ENCODE measurements at places on chromosomes 11 and 22. TPM values are rescaled to one million over a fixed set of nuclear protein-coding genes. Genes with fewer than 3 reads are reported as not detected.

HORMAD2 gene
- total RNA-seq: not detected

CD6 gene
- 4.4 TPM for total RNA-seq

CRYAB gene
- total RNA-seq: 22.9 TPM

ELFN2 gene
- total RNA-seq: not detected

MLC1 gene
- total RNA-seq: 0.70 TPM

SVIP gene
- total RNA-seq: 6.7 TPM

WNT11 gene
- total RNA-seq: 0.27 TPM

DLG2 gene
- total RNA-seq: 27.7 TPM

ADSL gene
- total RNA-seq: 97.7 TPM

TBX10 gene
- total RNA-seq: not detected

TEAD1 gene
- 33.3 TPM for total RNA-seq

PPP2R5B gene
- total RNA-seq: 8.6 TPM

GRM5 gene
- total RNA-seq: not detected

- H3K4me1 ChIP-seq: no peaks in the 10 kb centered on the region
- H3K27ac ChIP-seq: no peak overlapping the region
- DNase-seq: no peak
- no peaks in the 10 kb centered on the region for H3K36me3 ChIP-seq
- H3K4me3 ChIP-seq: no peak overlapping the region
These were observed 704.1 kb upstream of the CCDC179 start for GRCh38 chr11:23564370-23564769.

DNA sequence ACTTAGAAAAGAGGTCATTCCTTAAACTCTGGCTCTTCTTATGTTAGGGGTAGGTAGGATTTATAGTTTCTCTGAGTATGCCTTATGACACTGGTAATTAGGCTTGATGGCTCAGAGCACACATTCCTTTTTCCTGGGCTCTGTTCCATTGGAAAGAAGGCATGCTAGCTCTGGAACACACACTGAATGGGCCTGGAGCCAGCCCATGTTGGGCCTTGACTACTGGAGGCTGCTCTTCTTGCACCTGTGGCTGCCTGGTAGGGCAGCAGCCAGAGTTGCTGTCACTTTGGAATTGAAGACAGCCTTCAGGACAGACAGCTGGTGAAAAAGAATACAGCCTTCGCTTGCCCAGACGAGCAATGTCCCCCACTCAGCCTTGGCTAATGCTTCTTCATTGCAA lies 18.2 kb downstream of the MCAM start:
- H3K4me1 ChIP-seq: peaks cover 7% of the 10 kb centered on the region
- peak overlapping the region; percentile 26 for H3K27ac ChIP-seq
- H3K4me3 ChIP-seq: no peak overlapping the region
- H3K27me3 ChIP-seq: no peaks in the 10 kb centered on the region

DNA sequence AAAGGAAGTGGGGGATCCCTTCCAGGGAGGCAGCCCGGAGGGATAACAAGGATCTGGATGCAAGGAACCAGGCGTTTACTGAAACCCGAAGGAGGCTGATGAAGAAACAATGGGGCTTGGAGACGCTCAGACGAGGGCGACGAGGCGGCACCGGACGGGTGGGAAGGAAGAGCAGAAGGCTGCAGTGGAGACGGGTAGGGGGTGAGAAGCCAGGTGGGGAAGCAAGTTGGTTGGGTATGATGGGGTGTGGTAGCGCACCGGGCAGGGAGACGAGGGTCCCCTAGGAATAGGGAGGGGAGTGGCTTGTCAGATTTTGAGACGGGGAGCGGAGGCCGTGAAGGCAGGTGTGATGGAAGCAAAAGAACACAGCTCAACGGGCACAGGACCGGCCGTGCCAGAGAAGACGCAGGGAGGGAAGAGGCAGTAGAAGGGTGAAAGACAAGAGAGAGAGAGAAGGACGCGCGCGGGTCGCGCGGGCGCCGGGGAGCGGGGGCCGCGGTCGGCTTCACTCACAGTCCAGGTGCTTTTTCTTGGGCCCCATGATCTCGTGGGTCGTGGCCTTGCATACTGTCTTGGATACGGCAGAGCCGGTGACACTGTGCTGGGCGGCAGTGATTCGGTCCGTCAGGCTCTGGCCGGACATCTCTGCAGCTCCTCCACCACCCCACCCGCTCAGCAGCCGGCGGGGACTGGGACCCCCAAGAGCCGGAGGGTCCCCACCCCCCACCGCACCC lies 579 bp downstream of the PICALM start:
- H3K27ac ChIP-seq: peak overlapping the region; percentile 95
- no peak for DNase-seq
- H3K36me3 ChIP-seq: no peaks in the 10 kb centered on the region
- H3K27me3 ChIP-seq: no peaks in the 10 kb centered on the region
- peak overlapping the region; percentile 68 for H3K4me3 ChIP-seq

GRCh38 chr11:34548278-34548677 lies 34.7 kb upstream of the ELF5 start:
- H3K27me3 ChIP-seq: no peaks in the 10 kb centered on the region
- H3K27ac ChIP-seq: no peak overlapping the region
- no peaks in the 10 kb centered on the region for H3K36me3 ChIP-seq
- no peak overlapping the region for H3K4me3 ChIP-seq

GRCh38 chr11:6864438-6864837 lies 1.6 kb downstream of the OR10A2 start:
- H3K4me1 ChIP-seq: no peaks in the 10 kb centered on the region
- H3K36me3 ChIP-seq: no peaks in the 10 kb centered on the region
- no peak overlapping the region for H3K4me3 ChIP-seq
- DNase-seq: no peak
- H3K27ac ChIP-seq: no peak overlapping the region
- H3K27me3 ChIP-seq: no peaks in the 10 kb centered on the region

GRCh38 chr11:8841899-8842298 lies 69.1 kb upstream of the AKIP1 start:
- DNase-seq: no peak
- no peak overlapping the region for H3K4me3 ChIP-seq
- H3K27ac ChIP-seq: no peak overlapping the region
- peaks cover 37% of the 10 kb centered on the region for H3K4me1 ChIP-seq

DNA sequence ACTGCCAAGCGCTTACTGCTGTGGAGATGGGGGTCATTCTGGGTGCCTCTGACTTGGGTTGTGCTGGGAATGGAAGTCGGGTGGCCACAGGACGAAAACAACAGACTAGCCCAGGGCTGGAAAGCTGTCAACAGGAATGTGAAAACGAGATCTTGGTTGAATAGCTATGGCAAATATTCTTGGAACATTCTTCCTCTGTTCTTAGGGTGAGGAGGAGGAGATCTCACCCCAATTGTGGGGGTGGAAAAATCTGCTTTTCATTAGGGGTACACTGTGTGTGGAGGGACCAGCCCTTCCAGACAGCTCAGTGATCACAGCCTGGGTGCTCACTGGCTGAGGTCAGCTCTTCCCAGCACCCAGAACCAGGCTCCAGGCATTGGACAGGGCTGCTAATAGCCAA lies 52.0 kb upstream of the PRSS23 start:
- no peaks in the 10 kb centered on the region for H3K36me3 ChIP-seq
- H3K27me3 ChIP-seq: no peaks in the 10 kb centered on the region
- H3K4me1 ChIP-seq: peaks cover 11% of the 10 kb centered on the region

DNA sequence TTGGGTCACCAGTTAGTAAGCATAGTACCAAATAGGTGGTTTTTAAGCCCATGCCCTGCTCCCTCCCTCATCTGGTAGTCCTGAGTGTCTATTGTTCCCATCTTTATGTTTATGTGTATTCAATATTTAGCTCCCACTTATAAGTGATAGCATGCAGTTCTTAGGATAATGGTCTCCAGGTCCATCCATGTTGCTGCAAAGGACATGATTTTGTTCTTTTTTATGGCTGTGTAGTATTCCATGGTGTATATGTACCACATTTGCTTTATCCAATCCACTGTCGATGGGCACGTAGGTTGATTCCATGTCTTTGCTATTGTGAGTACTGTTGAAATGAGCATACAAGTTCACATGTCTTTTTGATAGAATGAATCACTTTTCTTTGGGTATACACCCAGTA lies 18.2 kb upstream of the SYTL2 start:
- peaks cover 9% of the 10 kb centered on the region for H3K4me1 ChIP-seq
- H3K27ac ChIP-seq: no peak overlapping the region
- DNase-seq: no peak
- no peak overlapping the region for H3K4me3 ChIP-seq

GRCh38 chr11:61533401-61533800 lies 24.9 kb downstream of the LRRC10B start:
- no peak for DNase-seq
- H3K4me3 ChIP-seq: no peak overlapping the region
- H3K4me1 ChIP-seq: no peaks in the 10 kb centered on the region
- no peaks in the 10 kb centered on the region for H3K27me3 ChIP-seq
- no peak overlapping the region for H3K27ac ChIP-seq

- peaks cover 50% of the 10 kb centered on the region for H3K27me3 ChIP-seq
- H3K27ac ChIP-seq: peak overlapping the region; percentile 47
- no peak for DNase-seq
- H3K36me3 ChIP-seq: no peaks in the 10 kb centered on the region
- peak overlapping the region; percentile 76 for H3K4me3 ChIP-seq
These were observed 375 bp downstream of the LAYN start for GRCh38 chr11:111540937-111541253.

GRCh38 chr11:79043726-79044125 lies 397.1 kb downstream of the TENM4 start:
- H3K27me3 ChIP-seq: no peaks in the 10 kb centered on the region
- DNase-seq: no peak
- peaks cover 46% of the 10 kb centered on the region for H3K4me1 ChIP-seq
- no peak overlapping the region for H3K4me3 ChIP-seq

DNA sequence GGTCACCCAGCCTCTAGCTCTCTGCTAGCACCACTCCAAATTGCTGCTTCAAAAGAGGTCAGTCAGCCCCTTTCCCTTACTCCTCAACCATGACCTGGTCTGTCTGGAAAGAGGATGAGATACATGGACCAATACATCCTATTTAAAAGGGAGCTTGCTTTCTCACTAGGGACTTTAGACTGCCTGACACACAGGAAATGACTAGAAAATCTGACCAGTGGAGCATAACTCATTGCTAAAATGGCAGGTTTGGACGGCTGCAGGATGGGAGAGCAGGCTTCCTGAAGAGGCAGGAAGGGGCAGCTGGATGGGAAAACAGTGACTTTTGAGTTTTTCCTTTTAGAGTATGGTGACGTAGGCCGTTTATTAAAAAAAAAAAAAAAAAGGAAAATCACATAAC lies 25.3 kb downstream of the STIM1 start:
- no peak overlapping the region for H3K4me3 ChIP-seq
- DNase-seq: no peak
- peak overlapping the region; percentile 54 for H3K27ac ChIP-seq
- H3K36me3 ChIP-seq: no peaks in the 10 kb centered on the region

GRCh38 chr11:101323997-101324396 lies 194.4 kb upstream of the PGR start:
- H3K4me1 ChIP-seq: no peaks in the 10 kb centered on the region
- no peak for DNase-seq
- H3K36me3 ChIP-seq: no peaks in the 10 kb centered on the region
- no peaks in the 10 kb centered on the region for H3K27me3 ChIP-seq
- H3K27ac ChIP-seq: no peak overlapping the region

DNA sequence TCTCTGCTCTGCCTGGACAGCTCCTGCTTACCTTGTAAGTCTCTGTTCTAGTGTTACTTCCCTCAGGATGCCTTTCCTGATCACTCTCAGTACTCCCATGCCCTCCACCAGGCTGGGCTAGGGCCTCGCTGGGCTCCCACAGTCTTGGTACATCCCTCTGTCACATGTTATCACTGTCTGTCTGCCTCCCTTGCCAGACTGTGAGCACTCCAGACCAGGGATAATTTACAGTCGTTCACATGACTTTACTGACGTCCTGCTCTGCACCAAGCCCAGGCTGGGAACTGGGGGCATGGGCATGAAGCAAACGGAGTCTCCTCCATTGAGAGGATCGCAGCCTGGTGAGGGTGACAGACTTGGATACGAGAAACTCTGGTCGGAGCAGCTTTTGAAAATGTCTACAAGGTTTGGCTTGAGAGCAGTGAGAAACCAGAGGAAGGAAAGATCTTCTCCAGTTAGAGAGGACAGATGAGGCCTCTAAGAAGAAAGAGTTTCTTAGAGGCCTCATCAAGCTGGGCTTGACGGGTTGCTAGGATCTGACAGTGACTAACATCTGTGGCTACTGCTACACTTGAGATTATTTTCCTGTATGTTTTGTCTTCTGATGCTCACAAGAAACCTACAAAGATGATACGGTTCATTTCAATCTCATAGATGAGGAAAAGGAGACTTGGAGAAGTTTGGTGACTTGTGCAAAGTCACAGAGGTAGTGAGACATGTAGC lies 12.5 kb downstream of the USP35 start:
- H3K27ac ChIP-seq: no peak overlapping the region
- no peak overlapping the region for H3K4me3 ChIP-seq
- H3K27me3 ChIP-seq: no peaks in the 10 kb centered on the region

DNA sequence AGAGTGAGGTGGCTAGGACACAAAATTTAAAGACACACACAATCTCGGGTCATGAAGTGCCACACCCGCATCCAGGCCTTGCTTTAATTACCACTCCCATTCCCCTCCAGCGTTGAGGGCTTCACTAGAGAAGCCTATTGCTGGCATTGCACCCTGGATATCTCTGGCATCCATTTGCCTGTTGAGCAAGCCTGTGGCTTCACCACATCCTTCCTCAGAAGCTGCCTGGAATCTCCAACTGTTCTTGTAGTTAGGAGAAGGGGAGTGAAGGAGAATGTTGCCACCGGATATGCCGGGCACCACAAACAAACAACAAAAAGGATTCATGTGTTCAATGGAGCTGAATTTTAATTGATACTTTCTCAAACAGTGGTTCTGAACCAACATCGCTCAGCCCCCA lies 34.4 kb upstream of the RCN1 start:
- no peaks in the 10 kb centered on the region for H3K4me1 ChIP-seq
- H3K27ac ChIP-seq: no peak overlapping the region
- no peaks in the 10 kb centered on the region for H3K27me3 ChIP-seq
- DNase-seq: no peak

GRCh38 chr11:74449369-74449931 lies 17.9 kb downstream of the KCNE3 start:
- H3K4me1 ChIP-seq: peaks cover 30% of the 10 kb centered on the region
- H3K27me3 ChIP-seq: no peaks in the 10 kb centered on the region
- H3K27ac ChIP-seq: no peak overlapping the region
- H3K36me3 ChIP-seq: no peaks in the 10 kb centered on the region
- DNase-seq: no peak

- no peaks in the 10 kb centered on the region for H3K27me3 ChIP-seq
- no peak overlapping the region for H3K4me3 ChIP-seq
These were observed 38.7 kb downstream of the MYO18B start for GRCh38 chr22:25780673-25781072.

DNA sequence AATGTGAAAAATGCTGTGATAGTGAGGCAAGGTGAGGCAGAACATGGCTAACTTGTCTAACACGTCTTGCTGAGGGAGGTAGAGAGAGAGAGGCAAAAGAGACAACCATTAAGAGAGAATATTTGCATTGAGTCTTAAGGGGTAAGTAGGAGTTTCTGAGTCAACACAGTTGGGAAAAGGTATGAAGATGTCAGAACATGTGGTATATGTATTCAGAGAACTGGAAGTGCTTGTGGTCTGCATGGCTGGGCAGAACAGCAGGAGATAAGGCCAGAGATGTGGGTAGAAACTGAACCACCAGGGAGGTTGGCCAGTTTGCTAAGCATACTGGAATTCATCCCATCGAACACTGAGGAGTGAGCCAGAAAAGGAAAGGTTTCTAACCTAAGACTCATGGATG lies 25.0 kb upstream of the SLC5A1 start:
- no peak overlapping the region for H3K4me3 ChIP-seq
- DNase-seq: no peak
- no peaks in the 10 kb centered on the region for H3K4me1 ChIP-seq

GRCh38 chr11:116607027-116607426 lies 165.8 kb downstream of the BUD13 start:
- DNase-seq: no peak
- H3K4me3 ChIP-seq: no peak overlapping the region
- H3K4me1 ChIP-seq: no peaks in the 10 kb centered on the region
- H3K27ac ChIP-seq: no peak overlapping the region
- no peaks in the 10 kb centered on the region for H3K36me3 ChIP-seq
- H3K27me3 ChIP-seq: no peaks in the 10 kb centered on the region

Data from esophagus squamous epithelium (tissue), 5 donors.